AG20443 (cell line): ENCODE measurements at places on chromosomes 7 and 10.
A peak's percentile ranks its signal among the peaks of the same experiment; 100 is the strongest.

DNA sequence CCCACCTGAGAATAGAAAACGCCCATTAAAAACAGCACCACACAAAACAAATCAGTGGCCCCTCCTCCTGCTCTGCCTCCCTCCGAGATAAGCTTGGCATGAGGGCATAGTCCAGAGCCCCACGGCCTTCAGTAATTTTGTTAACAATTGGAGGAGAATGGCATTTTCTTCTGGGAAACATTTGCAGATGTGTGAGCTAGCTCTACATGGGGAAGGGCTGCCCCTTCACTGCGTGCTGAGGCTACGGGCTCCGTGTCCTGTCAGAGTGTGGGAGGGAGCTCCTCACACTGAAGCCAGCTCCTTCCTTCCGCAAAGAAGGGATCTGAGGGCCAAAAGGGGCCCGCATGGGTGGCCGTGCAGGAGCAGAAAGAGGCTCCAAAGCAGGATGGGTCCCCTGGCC, 15.2 kb downstream of the GRK5 start:
- peak; percentile 30 for DNase-seq

DNA sequence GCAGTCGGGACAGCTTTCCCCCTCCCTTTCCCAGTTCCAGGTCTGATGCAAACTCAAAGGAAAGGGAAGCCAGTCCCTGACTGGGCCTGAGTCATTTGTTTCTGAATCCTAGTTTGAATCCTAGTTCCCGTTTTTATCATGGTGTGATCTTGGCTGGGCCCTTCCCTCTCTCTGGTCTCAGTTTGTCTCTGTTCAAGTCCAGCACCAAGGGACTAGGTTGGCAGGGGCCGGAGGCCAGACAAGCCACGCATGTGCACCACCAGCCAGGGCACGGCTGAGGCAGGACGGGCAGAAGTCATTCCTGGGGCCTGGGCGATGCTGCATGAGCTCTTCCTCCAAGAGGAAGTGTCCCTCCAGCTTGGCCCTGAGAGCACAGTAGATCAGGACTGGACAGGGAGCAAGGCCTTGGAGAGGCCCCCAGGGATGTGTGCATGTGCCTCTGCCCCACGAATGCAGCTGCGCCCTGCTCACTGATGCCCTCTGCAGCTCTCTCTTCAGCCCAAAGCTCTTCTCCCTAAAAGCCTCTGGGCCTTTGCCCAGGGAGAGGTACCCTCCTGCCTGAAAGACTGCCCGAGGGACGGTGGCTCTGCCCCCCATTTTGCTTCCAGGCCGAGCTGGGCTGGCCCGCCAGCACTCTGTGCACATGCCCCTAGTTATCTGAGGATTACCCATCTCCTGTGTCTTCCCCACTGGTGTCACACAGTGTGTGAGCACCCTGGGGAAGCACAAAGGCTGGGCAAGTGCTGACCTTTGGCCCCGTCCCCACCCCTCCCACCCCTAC, 86.7 kb downstream of the ZMIZ1 start:
- DNase-seq, result peak; percentile 47

DNA sequence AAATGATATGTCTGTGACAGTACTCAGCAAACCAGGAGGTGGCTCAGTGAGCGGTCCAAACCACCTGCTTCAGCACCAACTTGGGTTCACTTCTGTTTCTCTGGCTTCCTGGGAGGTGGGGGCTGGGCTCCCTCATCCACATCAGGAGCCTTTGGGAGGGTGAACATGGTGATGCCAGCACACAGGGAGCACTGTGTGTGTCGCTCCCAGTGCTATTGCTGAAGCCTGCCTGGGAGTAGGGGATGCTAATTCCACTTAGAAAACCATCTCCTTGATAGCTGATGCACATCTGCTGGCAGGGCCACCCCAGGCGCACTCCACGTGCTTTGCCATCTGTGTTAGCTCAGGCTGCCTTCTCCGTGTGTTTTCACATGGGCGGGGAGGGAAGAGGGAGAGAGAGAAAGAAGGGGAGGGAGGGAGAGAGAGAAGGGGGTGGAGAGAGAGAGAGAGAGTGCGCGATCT, 58.0 kb downstream of the RAMP3 start:
- no peak for DNase-seq

DNA sequence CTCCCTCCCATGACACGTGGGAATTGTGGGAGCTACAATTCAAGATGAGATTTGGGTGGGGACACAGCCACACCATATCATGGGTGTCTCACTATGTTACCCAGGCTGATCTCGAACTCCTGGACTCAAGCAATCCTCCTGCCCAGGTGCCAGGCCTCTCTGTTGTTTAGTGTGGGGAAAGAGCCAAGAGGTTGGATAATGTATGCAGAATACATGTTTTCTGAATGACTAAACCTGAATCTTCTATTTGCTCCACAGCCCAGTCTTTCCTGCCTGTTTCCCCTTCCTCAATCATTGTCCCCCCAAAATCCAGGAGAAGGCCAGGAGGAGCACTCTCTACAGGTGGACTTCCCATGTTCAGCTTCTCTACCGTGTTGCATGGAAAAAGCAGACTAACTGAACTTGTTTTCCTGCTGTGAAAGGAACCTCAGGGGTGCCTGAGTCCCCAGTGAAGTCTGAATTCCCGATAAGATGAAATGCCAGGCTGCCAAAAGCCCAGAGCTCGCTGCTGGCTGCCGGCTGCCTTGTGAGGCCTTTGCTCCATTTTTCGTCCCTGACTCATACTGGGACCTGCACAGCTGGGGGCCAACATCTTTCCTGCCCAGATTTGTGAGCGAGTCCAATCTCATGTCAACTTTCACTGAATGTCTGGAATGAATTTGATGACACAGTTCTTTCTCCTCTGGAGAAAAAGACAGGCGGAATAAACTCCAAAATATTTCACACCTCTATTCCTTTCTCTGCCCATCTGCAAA, 588.0 kb downstream of the CALN1 start:
- DNase-seq, result no peak

GRCh38 chr10:13450069-13450468, 78.7 kb downstream of the BEND7 start:
- peak; percentile 73 for DNase-seq

DNA sequence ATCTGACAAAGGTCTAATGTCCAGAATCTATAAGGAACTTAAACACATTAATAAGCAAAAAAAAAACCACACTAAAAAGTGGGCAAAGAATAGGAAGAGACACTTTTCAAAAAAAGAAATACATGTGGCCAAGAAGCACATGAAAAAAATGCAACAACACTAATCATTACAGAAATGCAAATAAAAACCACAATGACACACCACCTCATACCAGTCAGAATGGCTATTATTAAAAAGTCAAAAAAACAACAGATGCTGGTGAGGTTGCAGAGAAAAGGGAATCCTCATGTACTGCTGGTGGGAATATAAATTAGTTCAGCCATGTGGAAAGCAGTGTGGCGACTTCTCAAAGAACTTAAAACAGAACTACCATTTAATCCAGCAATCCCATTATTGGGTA, 119.0 kb downstream of the LMBR1 start:
- no peak for DNase-seq

- peak; percentile 88 for DNase-seq
Observed at GRCh38 chr7:73811760-73812168, 19.0 kb upstream of the CLDN4 start.

GRCh38 chr7:155807789-155808548, 4.3 kb downstream of the SHH start:
- DNase-seq, result no peak

DNA sequence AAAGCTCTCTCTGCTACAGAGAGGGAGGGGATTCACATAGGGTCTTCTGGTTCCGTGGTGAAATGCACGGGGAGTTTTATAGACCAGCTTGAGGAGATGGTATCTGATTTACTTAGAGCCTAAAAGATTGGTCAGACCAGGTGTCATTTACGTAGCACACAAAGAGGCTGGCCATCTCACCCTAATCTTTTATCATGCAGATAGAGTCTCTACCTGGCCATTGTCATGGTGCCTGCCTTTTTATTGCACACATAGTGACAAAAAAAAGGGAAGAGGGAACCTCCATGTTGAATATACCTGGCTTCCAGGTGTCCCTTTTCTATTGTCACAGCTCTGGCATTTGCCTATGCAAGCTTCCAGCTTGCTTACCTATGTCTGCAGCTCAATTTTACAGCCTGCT, 1456.1 kb downstream of the GATA3 start:
- DNase-seq, result no peak

GRCh38 chr7:12706900-12707536, 19.6 kb downstream of the ARL4A start:
- no peak for DNase-seq

GRCh38 chr7:18212308-18212707, 184.7 kb upstream of the PRPS1L1 start:
- no peak for DNase-seq

- no peak for DNase-seq
Observed at GRCh38 chr10:100020142-100020885, 10.6 kb upstream of the DNMBP start.

DNA sequence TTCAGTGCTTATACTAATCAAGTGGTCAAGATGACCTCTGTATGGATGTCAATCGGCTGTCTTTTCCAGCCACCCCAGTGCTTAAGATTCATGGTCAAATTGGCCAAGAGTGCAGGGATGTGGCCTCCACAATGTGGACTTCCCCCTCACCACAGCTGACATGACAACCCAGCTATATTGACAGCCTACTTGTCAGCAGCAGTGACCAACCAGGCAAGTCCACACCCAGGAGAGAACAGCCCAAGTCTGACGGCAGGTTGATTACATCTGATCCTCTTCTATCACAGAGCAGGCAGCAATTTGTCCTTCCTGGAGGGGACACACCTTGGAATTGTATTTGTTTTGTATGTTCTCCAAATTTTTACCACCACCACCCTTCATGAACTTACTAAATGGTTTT, 8.2 kb upstream of the ERVW-1 start:
- no peak for DNase-seq

DNA sequence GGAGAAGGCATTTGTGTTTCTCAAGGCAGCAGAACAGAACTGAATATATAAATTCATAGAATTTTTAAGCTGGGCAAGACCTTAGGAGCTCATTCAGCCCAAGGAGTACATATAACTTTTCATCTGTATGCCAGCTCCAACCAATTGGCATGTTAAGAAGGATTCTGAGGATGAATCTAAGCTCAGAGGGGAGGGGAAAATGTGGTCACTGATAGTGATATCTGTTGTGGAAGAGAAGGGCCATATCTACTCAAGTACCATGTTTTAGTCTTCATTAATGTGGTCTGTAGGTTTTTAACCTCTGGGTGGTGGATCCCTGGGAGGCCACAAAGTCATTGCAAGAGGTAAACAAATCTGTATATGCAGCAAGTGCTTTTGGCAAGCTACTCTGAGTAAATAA, 6.4 kb downstream of the CALD1 start:
- DNase-seq, result no peak

GRCh38 chr10:133466683-133467275, 13.0 kb downstream of the SCART1 start:
- peak; percentile 7 for DNase-seq

DNA sequence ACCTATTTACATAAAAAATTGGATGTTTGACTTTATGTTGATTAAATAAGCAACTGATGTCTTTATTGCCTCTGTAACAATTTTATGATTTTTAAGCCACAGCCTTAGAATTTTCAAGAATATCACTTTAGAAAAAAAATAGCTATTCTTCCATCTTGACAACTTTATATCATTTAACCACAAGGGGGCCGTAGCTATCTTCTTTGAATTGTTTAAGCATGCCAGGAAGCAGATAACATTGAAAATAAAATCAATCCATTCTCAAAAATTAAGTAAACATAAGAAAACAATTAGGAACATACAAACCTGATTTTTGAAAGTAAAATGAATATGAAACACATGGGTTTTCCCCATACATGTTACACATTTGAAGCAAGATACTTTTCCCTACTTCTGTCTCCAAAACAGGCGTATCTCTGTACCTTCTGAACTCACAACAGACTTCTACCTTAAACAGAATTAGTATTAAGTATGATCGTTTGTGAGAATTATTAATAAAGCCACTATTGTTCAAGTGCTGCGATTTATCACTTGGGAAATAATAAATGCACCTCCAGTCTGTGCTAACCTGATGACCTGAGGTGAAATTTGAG, 209.0 kb downstream of the CACNA2D1 start:
- peak; percentile 27 for DNase-seq

DNA sequence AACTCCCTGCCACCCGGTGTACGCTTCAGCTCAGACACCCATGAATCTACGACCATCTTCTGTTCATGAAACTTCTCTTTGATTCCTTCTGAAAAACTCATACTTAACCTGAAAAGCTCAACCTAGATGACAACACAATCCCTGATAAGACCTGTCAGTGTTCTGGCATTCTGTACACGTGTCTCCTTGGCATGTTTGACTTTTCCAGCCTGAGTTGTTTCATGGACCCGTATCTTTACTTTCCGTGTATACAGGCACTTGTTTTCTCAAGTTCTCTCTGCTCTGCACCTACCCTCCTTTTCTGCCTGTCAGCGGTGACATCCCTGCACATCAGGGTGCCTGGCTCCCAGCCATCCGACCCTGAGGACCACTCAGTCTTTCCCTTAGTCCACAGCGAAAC, 103.3 kb downstream of the LARP4B start:
- DNase-seq, result no peak

DNA sequence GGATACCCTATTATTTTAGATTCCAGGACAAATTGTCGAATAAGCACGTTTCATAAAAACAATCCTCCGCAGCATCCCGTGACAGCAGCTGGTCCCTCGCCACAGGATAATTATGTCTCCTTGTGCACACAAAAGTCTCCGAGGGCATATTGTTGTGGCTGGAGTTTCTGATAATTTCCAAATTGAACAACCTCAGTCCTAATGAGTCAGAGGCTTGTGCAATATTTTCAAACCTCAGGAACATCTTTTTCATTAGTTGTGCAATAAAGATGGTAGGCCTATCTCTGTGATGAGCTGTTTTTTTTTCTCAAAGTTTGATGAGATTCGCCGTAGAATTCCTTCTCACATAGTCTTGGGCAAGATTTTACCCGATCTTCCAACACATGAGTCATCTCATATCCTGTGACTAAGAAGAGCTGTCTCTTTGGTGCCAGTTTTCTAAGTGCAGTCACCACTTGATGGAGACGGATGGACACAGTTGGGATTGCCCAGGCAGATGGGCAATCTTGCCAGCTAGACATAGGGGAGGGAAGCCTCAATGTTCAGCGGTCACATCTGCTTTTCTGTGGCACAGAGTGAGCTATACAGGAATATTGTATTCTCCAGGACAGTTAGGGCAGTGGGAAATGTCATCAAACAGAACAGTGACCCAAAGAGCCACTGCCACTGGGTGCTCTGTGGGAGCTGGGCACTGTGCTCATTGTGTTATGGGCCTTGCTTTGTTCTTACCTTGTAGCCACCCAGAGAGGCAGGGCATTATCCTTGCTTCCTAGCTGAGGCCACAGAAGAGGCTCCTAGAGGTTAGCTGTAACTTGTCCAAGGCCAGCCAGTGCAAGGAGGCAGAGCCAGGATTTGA, 7.8 kb downstream of the HTRA1 start:
- DNase-seq, result peak; percentile 88

DNA sequence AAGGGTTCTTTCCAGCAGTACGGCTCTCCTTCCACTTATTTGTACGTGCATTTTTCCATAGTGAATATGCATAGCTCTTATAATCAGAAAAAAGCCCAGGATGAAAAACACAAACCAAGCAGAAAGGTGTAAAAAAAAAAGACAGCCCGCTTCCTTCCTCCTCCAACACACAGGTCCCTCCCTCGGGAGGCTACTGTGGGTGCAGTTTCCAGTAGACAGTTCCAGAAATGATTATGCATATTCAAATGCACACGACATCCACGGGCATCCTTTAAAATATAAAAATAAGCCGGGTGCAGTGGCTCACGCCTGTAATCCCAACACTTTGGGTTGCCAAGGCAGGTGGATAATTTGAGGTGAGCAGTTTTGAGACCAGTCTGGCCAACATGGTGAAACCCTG, 59.9 kb downstream of the TNRC18 start:
- no peak for DNase-seq

GRCh38 chr10:86188796-86189558, 177.6 kb downstream of the GRID1 start:
- DNase-seq, result no peak
